Activated CD4-positive, alpha-beta T cell treated with anti-CD3 and anti-CD28 coated beads, Interleukin-2, amount 50 U/mL, for 24 hours (primary cell): ENCODE measurements at places on chromosomes 12 and 14.

DNA sequence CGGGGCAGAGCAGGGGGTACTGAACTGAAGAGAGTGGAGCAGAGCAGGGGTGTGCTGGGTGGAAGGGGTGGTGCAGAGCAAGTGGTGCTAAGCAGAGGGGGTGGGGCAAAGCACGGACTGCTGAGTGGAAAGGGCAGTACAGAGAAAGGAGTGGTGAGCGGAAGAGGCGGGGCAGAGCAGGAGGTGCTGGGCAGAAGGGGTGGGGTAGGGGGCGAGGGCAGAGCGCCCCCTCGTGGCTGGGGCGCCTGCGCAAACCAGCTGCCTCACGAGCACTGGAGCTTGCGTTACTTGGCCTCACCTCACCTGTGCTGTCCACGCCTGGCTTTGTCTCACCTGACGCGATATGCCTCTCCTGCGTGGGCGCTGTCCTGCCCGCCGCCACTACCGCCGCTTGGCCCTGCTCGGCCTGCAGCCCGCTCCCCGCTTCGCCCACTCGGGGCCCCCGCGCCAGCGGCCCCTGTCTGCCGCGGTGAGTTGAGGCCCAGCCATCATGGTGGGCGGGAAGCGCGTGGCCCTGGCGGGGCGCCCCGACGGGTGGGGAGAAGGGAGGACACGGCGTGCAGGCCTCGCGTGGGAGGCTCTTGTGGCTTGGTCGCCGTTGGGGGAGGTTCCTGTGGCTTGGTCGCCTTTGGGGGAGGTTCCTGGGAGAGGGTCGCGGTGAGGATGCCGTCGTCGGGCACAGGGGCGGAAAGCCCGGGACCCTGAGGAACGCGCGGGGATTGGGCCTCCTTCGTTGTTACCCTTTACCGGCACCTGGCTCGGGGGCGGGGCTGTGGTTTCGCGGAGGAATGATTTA is at the start of gene COX8C:
COX8C (plus strand) TSS at position 257 of the 796 bp plus-strand sequence; CDS start at position 344, 87 bp downstream.
- no peak for DNase-seq

DNA sequence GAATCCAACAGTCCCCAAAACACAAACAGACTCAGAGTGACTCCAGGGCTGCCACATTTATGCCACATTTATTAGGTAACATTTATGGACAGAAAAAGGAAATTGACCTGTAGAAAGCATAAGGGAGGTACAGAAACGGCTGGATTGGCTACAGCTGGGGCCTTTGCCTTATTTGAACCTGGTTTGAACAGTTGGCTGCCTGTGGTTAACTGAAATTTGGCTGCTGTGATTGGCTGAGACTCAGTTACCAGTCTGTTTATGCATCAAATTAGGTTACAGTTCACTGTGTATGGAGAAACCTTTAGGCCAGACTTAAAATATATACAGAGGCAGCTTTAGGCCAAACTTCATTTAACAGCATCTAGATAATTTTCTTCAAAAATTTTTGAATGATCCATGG is 27.8 kb upstream of the PCNX1 start:
- DNase-seq, result no peak

DNA sequence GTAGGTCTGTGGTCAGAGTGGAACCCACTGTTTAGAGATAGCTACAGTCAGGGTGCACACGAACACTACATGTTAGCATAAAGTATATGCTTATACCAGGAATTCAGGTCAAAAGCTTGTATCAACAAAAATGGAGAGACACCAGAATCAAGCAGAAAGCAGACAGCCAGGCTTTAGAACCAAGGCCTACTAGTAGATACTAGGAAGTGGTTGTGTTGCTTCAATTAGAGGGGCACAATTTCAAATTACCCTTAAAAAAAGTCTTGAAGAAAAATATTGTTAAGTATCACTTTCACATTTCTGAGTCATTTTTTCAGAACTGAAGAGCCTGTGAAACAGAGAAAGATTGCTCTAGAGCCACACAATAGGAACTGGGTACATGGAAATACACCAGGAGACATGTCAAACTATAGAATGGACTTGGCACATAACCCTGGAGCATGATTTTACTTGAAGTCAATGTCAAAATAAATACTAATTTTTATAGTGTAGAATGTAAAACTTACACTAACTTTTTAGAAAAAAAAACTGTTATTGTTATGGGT is 41.6 kb downstream of the LRRC9 start:
- DNase-seq, result no peak

GRCh38 chr12:55726971-55727370 is 1.8 kb downstream of the CD63 start:
- DNase-seq, result no peak

- DNase-seq, result peak; percentile 96
Measured at GRCh38 chr14:91323671-91324605, 79.4 kb upstream of the GPR68 start.

GRCh38 chr14:24700511-24700910 is 66.5 kb upstream of the GZMB start:
- DNase-seq, result no peak

DNA sequence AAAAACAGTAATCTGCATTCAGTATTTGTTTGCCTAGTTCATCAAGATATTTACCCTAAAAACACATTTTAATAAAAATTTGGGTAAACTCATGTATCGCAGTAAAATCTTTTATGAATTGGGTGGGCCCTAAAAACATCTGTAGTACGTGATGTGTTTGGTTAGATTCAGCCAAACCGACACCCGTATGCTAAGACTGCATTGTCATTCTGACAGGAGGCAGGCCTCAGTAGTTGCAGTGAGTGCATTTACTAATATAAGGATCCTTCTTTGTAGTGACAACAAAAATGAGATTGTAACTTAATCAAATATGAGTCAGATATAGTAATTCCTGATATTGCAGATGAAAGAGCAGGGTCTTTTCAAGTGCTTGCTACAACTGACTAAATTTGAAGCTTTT is 191.8 kb downstream of the SLC16A7 start:
- DNase-seq, result no peak

GRCh38 chr12:108483213-108484059 is 31.6 kb upstream of the FICD start:
- DNase-seq, result no peak

- DNase-seq, result no peak
Measured at GRCh38 chr12:116556964-116557698, 2.0 kb upstream of the MAP1LC3B2 start.

DNA sequence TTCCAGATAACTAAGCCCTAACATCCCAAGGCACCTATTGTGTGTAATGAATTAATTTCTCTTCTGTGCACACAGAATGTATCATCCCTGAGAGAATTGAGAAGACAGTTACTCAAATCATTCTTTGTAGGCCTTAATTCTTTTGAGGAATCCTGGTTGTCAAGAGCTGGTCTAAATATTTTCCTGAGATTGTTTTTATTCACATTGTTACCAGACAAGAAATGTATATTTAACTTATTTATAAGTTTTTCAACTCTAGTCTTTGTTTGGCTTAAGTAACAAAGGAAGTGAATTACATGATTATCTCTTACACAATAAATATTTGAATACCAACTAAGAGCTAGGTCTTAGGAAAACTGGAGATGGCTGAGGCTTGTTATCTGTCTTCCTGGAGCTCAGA is 169.4 kb downstream of the DACT1 start:
- no peak for DNase-seq

- no peak for DNase-seq
Measured at GRCh38 chr14:75909630-75910029, 72.2 kb downstream of the TGFB3 start.
